GM03348 (cell line): ENCODE measurements at places on chromosomes 2 and 18.

GRCh38 chr2:172374318-172375240 lies 52.8 kb upstream of the ITGA6 start:
- no peak for DNase-seq

- no peak for DNase-seq
Observed at GRCh38 chr18:8011906-8012305, 444.8 kb downstream of the PTPRM start.

GRCh38 chr2:60313470-60314172 lies 239.8 kb downstream of the BCL11A start:
- DNase-seq: no peak

GRCh38 chr2:218223046-218223445 lies 6.1 kb downstream of the ARPC2 start:
- no peak for DNase-seq

- no peak for DNase-seq
Observed at GRCh38 chr2:143428700-143429099, 299.5 kb downstream of the ARHGAP15 start.

DNA sequence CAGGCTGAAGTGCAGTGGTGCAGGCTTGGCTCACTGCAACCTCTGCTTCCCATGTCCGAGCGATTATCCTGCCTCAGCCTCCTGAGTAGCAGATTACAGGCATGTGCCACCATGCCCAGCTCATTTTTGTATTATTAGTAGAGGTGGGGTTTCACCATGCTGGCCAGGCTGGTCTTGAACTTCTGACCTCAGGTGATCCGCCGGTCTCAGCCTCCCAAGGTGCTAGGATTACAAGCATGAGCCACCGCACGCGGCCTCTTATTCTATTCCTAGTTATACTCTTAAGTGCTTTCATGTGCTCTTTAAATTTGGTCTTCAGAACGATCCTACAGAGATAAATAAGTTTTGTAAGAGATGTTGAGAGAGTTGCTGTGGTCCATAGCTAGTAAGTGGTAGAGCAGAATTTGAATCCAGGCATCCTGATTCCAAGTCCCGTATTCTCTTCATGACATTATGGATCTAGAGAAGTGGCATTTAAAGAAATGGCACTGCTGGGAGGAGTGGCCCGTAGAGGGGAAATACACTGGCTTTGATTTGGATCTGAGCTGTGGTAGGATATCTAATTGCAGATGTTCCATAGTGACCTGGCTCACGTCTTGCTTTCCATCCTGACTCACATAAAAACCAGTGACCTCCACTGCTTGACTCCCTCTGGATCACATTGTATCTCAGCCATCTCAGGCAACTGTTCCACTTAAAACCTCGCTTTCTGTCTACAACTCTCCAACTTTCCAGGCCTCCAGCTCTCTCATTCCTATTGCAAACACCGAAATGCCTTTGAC lies 22.8 kb upstream of the ME2 start:
- DNase-seq: no peak

DNA sequence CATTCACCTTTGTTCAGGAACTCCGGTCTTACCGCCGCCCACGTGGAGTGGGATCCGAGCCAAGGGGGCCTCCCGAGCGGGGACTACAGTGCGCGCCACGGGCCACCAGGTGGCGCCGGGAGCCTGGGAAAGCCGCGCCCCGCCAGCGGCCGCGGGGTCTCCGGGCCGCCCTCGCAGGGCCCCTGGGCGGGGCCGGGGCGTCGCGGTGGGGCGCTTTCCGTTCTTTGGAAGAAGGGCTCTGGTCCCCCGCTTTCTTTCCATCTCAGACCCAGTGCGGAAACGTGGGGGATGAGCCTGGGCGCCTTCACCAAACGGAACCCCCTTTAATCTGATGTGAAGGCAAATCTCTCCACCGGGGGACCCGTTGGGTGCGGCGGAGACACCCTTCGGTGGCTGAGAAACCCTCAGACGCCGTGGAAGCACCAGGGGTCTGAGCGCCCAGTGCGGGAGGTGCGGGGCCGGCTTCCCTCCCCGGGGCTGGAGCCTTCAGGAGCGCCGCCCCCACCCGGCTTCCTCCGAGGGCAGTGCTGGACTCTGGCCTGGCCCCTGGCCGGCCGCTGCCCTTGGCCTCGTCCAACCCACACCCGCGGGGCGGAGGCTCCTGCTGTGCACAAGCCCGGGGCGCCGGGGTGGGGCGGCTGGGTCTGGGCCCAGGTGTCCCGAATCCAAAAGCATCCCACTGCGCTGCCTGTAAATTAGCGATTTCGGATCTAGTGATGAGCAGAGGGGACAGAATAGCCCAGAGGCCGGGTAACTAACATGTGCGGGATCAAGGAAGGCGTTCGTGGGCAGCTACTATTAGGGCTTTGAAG lies 44.6 kb downstream of the GORASP2 start:
- DNase-seq: peak; percentile 99

DNA sequence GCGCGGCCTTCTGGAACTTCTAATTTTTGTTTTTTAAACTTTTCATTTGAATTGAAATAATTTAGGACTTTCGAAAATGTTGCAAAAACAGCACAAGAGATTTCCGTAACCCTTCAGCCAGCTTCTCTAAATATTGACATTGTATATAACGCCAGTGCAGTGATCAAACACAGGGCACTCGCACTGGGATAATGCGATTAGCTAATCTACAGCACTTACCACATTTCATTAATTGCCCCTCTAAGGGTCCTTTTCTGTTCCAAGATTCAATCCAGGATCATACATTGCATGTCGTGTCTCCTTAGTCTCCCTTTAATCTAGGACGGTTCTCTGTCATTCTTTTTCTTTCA lies 343 bp upstream of the CD302 start:
- DNase-seq: no peak

GRCh38 chr2:64727013-64727767 lies 73.5 kb upstream of the SERTAD2 start:
- DNase-seq: no peak

- no peak for DNase-seq
Observed at GRCh38 chr2:239763433-239764097, 261.6 kb downstream of the NDUFA10 start.

DNA sequence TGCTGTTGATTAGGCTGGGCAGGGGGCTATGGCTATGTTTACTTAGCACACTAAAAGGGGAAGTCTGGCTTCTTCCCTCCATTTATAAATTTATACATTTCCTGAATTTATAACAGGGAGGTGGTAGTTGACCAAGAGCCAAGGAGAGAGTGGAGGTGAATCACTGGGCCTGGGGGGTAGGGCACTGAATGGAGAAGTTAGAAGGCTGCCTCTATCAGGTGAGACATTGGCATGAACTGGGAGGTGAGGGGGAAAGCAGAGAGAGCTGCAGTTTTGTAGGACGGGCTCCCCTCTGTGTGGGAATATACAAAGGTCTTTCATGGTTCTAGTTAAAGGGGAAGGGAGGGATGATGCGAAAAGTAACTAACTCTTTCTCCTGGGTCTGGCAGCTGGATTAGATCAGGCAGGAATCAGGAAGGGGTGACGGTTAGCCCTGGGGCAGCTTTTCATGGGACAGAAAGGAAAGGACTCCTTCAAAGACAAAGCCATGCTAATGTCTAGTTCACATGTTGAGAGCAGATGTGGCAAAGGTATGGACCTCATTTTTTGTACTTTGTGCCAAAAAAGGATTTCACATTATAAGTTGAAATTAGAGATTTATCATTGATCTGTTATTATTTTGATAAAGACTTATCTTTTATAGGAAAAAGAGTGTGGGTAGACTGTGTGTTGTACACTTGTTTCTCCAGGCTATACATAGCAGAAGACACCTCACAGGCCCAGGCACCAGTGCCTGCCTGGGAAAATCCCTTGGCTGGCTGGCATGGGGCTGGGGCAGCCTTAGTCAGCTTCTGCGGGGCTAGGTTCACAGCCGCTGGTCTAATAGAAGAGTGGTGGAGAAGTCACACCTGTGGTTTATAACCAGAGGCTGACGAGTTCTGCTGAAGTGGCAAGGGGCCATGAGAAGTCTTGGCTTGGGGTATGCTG lies 158.7 kb downstream of the CLIP4 start:
- DNase-seq: no peak

DNA sequence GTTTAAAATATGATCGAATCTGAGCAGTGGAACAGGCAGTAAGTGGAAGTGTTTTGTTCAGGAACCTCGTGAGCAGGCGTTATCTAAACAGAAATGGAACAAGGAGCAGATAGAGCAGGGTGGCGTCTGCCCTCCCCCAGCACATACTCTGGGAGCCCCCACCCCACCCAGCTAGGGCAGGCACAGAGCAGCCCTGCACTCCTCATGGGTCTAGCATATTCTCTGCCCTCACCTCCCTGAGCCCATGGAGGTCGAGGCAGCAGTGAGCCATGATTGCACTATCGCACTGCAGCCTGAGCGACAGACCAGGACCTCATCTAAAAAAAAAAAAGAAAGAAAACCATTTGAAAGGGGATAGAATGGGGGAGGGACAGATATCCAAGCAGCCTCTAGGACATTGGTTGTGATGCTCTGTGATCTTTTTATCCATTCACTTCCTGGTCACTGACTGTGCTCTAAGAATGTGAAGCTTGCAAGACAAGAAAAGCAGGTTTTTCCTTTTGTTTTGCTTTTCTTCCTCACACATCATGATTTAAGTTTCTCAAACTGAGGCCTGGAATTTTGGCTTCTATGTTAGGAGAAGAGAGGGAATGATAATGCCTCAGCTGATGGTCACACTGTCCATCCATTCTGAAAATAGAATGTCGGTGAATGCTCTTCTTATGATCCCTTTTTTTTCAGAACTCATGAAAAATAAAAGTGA lies 3.1 kb downstream of the MLPH start:
- no peak for DNase-seq

- DNase-seq: no peak
Observed at GRCh38 chr18:53886058-53886457, 338.4 kb downstream of the MBD2 start.

GRCh38 chr18:8261651-8262091 lies 347.6 kb upstream of the RAB12 start:
- DNase-seq: peak; percentile 16

- DNase-seq: no peak
Observed at GRCh38 chr2:239365782-239366435, 34.9 kb downstream of the HDAC4 start.

GRCh38 chr2:51028829-51029228 lies 3.1 kb downstream of the NRXN1 start:
- DNase-seq: no peak

DNA sequence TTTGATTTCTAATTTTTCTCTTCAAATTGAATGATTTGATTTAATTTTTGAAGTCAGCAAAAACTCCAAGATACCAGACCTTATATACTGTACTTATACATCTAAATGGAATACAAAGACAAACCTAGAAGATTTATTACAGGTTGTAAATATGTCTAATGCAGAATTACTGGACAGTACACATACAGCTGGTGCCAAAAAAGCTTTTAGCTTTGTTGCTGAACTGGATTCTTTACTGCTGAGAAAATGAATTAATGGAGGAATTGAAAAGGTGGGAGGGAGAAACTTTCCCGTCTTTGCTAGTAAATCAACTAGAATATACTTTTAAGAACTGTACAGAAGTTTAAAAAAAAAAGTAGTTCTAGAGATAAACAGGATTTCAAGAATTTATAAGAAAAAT lies 17.5 kb downstream of the C1D start:
- DNase-seq: no peak
